T1000 (cell line): ENCODE measurements at places on chromosomes 3 and 15.

DNA sequence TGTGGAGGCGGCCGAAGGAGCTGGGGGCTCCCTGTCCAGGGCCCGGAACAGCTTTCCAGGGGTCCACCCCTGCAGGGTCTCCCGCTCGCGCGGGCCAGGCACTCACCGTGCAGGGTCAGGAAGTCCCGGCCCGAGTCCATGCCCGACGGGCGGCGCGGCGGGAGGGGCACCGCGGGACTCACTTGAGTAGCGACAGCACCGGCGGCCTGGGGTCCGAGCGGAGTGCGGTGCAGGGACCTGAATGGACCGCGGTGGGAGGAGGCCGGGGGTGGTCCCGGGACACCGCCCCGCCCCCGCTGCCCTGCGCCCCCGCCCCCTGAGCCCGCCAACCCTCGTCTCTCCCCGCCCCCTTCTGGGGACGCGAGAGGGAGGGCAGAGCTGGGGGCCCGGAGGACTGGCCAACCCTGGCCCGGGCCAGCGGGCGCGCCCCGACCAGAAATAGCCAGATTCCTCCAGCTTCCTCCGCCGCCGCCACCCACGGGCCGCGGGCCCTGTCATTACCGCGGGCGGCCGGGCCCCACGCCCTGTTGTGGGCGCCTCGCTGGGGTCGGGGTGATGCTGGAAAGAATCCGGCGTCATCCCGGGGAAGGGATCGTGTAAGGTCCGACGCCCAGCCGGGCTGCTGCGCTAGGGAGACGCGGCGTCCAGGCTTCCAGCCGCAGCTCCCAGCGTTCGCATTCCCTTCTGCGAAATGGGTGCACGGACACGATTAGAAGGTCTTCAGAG lies at the start of gene PLCD1:
PLCD1 (minus strand) TSS at position 243 of the 726 bp plus-strand sequence; CDS start at position 140, 103 bp downstream.
- DNase-seq: peak; percentile 67

- DNase-seq: no peak
These were observed 176.1 kb downstream of the TBC1D2B start for GRCh38 chr15:77901251-77901881.

GRCh38 chr15:52695154-52695553 lies 16.0 kb upstream of the ATOSA start:
- DNase-seq: no peak

DNA sequence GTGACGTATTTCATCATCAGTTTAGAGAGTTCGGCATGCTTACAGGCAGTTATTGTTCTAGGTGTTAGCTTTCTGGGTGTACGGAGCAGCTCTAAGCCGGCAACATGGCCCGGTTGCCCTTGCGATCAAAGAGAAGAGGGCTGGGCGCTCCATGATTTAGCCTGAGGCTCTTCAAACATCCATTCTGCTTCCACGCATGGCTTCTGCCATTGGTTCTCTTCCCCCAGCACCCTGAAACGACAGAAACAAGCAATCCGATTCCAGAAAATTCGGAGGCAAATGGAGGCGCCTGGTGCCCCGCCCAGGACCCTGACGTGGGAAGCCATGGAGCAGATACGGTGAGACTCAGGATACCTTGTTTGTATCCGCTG lies 574 bp downstream of the NGRN start:
- DNase-seq: no peak

DNA sequence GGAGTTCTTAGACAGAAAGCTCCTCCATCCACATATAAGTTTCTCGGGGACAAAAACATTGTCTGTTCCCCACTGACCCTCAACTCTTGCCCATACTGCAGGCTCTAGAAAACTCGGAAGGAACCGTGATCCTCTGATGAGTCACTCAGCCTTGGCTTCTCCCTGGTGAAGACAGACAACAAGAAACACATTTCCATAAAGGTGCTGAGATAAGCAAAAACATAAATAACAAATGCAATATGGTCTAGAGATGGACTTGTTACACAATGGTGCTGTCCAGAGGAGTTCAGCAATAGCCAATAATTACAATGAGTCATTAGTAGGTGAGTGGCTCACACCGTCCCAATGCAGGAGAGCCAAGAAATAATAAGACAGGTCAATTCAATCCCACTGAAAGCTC lies 43.7 kb downstream of the MAGI1 start:
- DNase-seq: no peak

GRCh38 chr3:4220065-4220464 lies 83.1 kb upstream of the SETMAR start:
- no peak for DNase-seq

DNA sequence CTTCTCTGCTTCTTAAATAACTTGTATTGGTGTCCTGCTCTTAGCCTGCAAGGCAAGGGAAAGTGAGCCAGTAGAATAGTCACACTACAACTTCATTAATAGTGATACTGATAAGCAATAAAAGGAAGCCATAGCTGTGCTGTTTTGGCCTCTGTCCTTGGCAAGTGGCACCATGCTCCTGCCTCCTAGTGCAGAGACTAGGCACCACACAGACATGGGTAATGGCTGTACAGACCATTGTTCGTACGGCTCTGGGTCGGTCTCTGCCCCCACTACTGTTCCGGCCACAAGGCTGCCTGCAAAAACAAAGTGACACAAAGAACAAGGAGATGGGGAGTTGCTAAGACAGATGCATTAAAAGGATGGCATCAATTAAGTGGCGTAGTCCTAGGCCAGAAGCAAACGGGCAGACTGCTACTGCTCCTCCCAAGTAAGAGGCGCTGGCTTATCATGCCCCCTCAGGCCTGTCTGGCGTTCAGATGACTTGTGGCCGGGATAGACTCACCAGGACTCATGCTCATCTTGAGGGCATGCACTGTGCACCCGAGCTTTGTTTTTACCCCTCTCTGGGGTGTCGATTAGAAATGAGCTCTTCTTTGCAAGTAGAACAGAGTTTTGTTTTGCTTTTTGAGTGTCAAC lies 75.6 kb downstream of the TRAK1 start:
- no peak for DNase-seq

- no peak for DNase-seq
These were observed 118.5 kb downstream of the MYLK start for GRCh38 chr3:123765475-123766128.

- DNase-seq: peak; percentile 32
These were observed 211.1 kb upstream of the GADL1 start for GRCh38 chr3:31105438-31106077.

- no peak for DNase-seq
These were observed 31.9 kb upstream of the THSD4 start for GRCh38 chr15:71083349-71083748.

DNA sequence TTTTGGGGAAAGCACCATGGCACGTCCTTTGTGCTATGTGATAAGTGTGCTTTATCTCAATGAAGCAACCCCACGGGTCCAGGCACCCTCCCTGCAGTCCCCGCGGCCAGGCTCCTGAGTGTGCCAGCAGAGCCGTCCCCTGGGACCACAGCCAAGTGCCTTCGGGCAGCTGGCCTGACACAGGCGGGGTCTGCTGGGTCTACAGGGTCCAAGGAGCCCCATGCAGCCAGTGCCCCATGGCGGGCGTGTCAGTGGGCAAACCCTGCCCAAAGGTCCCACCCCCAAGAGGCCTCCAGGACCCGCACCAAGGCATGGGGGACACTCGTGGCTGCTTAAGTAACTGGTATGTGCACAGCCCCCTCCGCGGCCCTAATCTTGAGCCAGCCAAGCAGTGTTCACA lies 35.3 kb downstream of the KLHL25 start:
- no peak for DNase-seq
